ENCODE measurements at places on chromosomes 5 and 9. TPM values are rescaled to one million over a fixed set of nuclear protein-coding genes. Genes with fewer than 3 reads are reported as not detected.

DNA sequence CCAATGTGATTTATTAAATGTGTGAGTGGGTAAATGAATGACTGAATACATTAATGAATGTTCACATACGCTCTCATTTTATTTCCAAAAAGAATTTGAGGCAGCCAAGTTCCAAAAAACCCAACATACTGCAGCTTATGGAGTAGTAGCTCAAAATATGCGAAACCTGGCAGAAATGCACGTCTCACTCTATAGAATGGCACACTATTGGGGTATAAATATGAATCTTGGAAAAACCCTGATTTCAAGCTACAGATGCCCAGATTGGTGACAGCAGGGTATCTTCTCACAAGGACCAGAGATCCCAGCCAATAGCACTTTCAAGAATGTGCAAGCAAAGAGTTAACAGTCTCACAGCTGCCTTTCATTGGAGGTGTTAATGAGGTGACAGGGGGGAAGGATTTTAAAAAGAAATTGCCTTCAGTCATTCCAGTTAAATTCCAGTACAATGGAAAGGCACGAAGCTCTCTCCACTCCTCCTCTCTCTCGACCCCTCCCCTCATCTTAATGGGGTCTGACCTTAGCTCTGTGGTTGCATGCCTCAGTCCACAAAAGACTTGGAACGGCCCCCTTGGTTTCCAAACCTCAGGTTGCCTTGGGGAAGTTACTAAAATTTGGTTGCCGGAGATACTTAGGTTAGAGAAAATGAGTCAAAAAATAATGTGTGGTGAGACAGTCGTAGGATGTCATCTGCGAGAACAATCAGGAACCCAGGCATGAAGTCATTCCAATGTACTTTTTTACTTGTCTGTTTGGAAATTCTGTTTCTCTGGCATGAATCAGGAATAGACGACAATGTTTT, 307.4 kb downstream of the NFIB start:
- H3K27me3 ChIP-seq = no peaks in the 10 kb centered on the region
- DNase-seq = no peak
- H3K27ac ChIP-seq = no peak overlapping the region
- no peaks in the 10 kb centered on the region for H3K36me3 ChIP-seq
- no peaks in the 10 kb centered on the region for H3K4me1 ChIP-seq

OR1J2 gene
- total RNA-seq = not detected

GRCh38 chr5:172845154-172845553, 11.1 kb downstream of the ERGIC1 start:
- no peak overlapping the region for H3K4me3 ChIP-seq
- H3K27me3 ChIP-seq = no peaks in the 10 kb centered on the region
- peaks cover 7% of the 10 kb centered on the region for H3K4me1 ChIP-seq
- no peak for DNase-seq
- H3K36me3 ChIP-seq = no peaks in the 10 kb centered on the region

- H3K4me3 ChIP-seq = no peak overlapping the region
- no peak for DNase-seq
- no peaks in the 10 kb centered on the region for H3K27me3 ChIP-seq
- no peak overlapping the region for H3K27ac ChIP-seq
- H3K4me1 ChIP-seq = no peaks in the 10 kb centered on the region
- no peaks in the 10 kb centered on the region for H3K36me3 ChIP-seq
Measured at GRCh38 chr5:40480392-40480791, 199.3 kb upstream of the PTGER4 start.

DNA sequence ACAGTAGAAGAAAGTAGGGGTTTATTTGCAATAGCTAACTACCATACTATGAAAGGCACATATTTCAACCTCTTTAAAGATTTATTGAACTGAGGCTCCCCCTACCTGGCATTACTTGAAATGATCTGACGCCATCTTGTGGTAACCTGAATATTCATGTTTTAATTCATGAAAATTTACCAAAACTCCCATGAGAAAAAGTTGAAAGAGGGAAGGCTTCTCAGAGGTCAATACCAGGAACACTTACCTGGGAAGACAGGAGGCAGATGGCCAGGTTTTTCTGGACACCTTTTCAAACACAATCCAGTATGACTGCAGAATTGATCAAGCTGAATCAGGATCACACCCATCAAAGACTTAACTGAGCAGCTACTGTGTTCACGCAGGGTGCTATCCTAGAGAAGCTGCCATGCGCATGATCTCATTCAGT, 9.4 kb downstream of the PRELID2 start:
- no peak overlapping the region for H3K27ac ChIP-seq
- H3K36me3 ChIP-seq = no peaks in the 10 kb centered on the region
- no peak for DNase-seq
- H3K27me3 ChIP-seq = no peaks in the 10 kb centered on the region

DNA sequence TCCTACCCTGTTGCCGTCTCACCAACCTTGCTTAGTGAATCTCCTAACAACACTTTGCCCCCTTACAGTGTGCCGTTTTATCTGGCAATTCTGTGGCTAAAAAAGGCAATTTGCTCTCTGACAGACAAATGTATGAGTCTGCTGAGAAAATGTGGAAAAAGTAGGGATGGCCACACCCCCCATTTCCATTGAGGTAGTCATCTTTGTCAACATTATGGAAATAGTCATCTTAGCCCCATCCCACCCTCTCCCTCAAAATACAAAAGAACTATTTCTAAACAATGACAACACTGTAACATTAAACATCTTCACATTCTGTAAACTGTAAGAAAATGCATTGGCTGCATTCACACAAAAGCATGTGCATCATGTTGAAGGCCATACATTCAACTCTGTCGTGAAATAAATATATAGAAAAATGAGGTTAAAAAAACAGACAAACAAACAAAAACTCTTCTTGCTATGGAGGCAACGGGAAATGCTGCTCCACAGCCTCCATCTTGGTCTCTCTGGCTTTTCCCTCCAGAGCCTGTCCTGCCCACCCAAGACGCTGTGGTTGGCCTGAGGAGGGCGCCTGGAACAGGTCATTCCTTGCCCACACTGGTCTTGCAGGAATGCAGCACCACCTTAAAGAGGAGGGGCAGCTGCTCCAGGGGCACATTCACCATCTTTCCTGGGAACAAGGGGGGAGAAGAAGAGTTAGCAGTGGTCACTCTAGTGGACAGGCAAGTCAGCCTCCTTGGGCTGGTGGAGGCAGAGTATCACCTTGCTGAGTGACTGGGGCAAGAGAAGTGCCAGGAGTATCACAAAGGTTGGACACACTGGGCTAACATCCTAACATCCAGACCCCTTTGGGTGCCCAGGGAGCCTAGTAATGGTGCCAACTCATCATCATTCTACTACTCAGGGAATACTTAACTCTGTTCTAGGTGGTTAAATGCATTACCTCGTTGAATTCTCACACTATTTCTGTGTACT, 15.2 kb upstream of the NR5A1 start:
- no peak overlapping the region for H3K27ac ChIP-seq
- DNase-seq = no peak
- H3K27me3 ChIP-seq = no peaks in the 10 kb centered on the region
- no peak overlapping the region for H3K4me3 ChIP-seq
- no peaks in the 10 kb centered on the region for H3K4me1 ChIP-seq

- no peaks in the 10 kb centered on the region for H3K27me3 ChIP-seq
- no peaks in the 10 kb centered on the region for H3K36me3 ChIP-seq
- H3K4me3 ChIP-seq = no peak overlapping the region
- H3K27ac ChIP-seq = no peak overlapping the region
- H3K4me1 ChIP-seq = no peaks in the 10 kb centered on the region
Measured at GRCh38 chr5:100803397-100803796, 99.7 kb downstream of the ST8SIA4 start.

IFNA21 gene
- not detected for total RNA-seq

DNA sequence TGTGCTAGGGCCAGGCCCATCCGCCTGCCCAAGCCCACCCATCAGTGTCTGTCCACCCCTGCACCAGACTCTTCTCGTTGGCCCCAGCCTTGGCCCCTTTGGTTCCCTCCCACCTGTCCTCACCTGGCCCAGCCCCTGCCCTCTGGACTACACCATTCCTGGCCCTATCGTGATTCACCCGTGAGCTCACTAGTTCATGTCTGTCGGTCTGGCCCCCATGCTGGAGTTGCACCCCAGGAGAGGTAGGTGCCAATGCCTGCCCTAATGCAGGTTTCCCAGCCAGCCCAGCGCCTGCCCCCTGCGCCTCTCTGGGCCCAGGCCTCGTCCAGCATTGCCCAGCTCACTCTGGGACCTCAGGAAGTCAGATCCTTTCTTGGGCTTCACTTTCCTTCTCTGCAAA, 115.4 kb upstream of the LMX1B start:
- no peak overlapping the region for H3K4me3 ChIP-seq
- DNase-seq = no peak
- H3K4me1 ChIP-seq = peaks cover 5% of the 10 kb centered on the region
- no peaks in the 10 kb centered on the region for H3K36me3 ChIP-seq
- H3K27me3 ChIP-seq = no peaks in the 10 kb centered on the region
- H3K27ac ChIP-seq = no peak overlapping the region

GRCh38 chr5:20369518-20369885, 381.5 kb upstream of the CDH18 start:
- H3K36me3 ChIP-seq = no peaks in the 10 kb centered on the region
- no peaks in the 10 kb centered on the region for H3K27me3 ChIP-seq
- no peak overlapping the region for H3K27ac ChIP-seq

C5orf46 gene
- not detected for total RNA-seq

DNA sequence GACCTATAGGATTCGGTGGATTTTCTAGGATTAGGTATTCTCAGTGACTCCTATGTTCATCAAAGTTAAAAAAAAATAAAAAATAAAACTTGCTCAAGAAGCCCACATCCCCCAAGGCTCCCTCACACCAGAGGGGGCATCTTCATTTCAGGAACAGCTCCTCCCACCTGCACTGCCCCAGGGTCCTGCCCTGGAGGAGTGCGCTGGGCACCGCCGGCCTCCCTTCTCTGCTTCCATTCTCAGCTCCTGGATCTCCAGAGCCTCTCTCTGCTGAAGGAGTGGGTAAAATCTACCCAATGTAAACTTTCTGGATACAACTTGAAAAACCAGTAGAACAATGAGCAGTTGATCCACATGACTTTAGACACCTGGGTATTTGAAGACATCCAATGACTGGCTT, 359.8 kb upstream of the IRX4 start:
- H3K36me3 ChIP-seq = no peaks in the 10 kb centered on the region
- H3K4me1 ChIP-seq = no peaks in the 10 kb centered on the region
- DNase-seq = no peak
- no peak overlapping the region for H3K4me3 ChIP-seq

DNA sequence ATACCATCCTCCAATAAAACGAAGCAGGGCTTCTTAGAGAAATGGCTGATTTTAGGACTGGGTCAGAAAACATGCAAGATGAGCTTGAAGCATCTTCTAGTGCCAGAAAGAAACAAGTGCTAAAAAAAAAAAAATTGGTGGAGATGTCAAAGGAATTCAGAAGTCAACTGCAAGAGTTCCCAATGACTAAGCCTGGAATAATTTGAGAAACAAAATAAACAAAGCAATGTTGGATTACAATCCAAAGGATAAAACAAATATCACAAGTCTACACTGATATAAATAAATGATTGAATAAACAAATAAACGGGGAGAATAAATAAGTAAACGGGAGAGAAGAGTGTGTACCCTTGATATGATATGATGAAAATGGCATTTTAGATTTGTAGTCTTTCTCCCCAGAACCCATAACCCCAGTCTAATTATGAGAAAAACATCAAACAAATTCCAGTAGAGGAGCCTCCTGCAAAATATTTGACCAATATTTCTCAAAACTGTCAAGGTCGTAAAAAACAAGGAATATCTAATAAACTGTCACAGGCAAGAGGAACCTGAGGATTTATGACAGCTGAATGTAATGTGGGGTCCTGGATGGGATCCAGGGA, 63.5 kb upstream of the CCL21 start:
- H3K27ac ChIP-seq = no peak overlapping the region
- no peaks in the 10 kb centered on the region for H3K4me1 ChIP-seq

GRCh38 chr5:57249265-57249874, 75.5 kb downstream of the GPBP1 start:
- H3K4me3 ChIP-seq = no peak overlapping the region
- H3K27me3 ChIP-seq = no peaks in the 10 kb centered on the region
- no peak overlapping the region for H3K27ac ChIP-seq
- no peaks in the 10 kb centered on the region for H3K4me1 ChIP-seq
- no peak for DNase-seq

GRCh38 chr5:167453246-167454030, 838.0 kb upstream of the WWC1 start:
- no peaks in the 10 kb centered on the region for H3K27me3 ChIP-seq
- H3K4me1 ChIP-seq = no peaks in the 10 kb centered on the region
- DNase-seq = no peak
- H3K36me3 ChIP-seq = no peaks in the 10 kb centered on the region
- H3K4me3 ChIP-seq = no peak overlapping the region
- H3K27ac ChIP-seq = no peak overlapping the region

GAS1 gene
- total RNA-seq = 251 TPM

GRCh38 chr5:108167174-108167573, 214.7 kb downstream of the FBXL17 start:
- no peak overlapping the region for H3K4me3 ChIP-seq
- H3K4me1 ChIP-seq = no peaks in the 10 kb centered on the region
- H3K27ac ChIP-seq = no peak overlapping the region
- H3K27me3 ChIP-seq = no peaks in the 10 kb centered on the region

QRFP gene
- not detected for total RNA-seq
